ENCODE measurements at places on chromosomes 12 and 14.

- no peak for DNase-seq
These were observed 71.8 kb upstream of the OVCH1 start for GRCh38 chr12:29569132-29569757.

DNA sequence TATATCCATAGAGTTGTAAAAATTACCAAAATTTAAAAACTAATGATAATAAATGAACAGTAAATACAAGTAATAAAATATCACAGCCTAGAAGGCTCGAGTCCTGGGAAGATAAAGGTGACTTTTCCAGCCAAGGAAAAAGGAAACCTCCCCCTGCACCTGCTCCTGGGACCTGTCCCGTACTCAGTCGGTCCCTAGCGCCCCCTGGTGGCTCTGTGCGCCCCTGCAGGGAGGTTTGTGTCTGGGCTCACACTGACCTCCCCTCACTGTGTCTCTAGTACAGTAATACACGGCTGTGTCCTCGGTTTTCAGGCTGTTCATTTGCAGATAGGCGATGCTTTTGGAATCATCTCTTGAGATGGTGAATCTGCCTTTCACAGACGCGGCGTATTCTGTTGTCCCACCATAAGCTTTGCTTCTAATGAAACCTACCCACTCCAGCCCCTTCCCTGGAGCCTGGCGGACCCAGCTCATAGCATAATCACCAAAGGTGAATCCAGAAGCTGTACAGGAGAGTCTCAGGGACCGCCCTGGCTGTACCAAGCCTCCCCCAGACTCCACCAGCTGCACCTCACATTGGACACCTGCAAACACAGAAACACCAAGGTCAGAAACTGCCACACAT, 1030.4 kb downstream of the TMEM121 start:
- DNase-seq: no peak

GRCh38 chr12:16361142-16361783, 13.8 kb downstream of the MGST1 start:
- no peak for DNase-seq

GRCh38 chr12:100565987-100566545, 7.4 kb upstream of the GAS2L3 start:
- no peak for DNase-seq

- no peak for DNase-seq
These were observed 13.0 kb downstream of the ERG28 start for GRCh38 chr14:75647640-75648039.

DNA sequence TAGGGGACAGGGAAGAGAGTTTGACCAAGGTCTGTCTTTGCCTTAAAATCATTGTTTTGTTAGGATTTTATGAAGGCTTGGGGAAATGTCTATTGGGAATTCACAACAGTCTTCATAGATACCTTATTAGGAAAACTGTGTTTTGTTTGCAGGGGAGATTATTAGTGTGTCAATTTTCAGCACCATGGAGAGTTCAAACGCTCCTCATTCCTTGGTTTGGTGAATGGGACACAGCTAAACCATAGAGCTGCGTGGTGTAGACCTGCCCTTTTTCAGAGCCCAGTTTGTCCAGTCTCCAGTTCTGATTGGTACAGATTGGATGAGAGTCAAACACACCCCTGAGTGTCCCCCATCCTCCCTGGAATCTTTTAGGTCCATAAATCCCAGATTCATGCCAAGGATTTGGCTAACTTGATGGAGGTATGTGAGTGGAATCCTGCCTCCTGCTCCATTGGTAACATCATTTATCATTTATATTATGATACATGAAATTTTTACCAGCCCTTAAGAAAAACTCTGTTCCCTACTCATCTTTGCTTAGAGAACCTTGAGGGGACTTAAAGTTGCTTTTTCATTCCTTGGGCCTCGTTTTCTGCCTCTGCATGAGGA, 12.0 kb downstream of the NGDN start:
- DNase-seq: no peak

GRCh38 chr12:77366616-77367015, 301.2 kb upstream of the E2F7 start:
- no peak for DNase-seq

DNA sequence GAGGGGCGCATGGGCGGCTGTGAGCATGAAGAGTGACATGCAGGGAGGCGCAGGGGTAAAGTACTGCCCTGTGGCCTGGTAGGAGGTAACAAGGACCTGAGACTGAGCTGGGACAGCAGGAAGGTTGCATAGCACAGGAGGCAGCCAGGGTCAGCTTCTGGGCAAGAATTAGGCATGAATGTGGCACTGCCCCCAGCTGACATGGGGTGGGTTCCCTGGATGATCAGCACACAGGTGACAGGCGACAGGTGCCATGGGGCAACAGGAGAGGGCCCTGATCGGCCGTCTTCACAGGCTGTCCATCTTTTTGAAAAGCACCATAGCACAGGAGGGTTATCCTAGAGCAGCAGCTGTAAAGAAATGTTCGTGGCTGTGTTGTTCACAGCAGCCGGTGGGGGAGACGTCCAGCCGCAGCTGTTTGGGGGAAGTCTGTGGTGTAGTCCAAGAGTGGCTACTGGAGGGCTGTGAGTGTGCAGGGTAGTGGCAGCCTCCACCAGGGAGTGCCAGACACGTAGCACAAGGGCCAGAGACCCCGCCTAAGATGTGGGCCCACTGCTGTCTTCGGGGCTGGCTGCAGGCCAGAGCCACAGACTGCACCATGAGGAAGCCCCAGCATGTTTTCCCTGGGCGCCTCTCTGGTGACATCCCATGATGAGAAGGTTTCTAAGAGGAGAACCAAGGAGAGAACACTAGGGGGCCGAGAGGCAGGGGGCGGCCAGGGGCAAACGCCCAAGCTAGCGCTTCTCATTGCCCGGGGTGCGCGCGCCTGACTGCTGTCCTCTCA, 8.4 kb downstream of the CLBA1 start:
- peak; percentile 47 for DNase-seq

- DNase-seq: no peak
These were observed 14.6 kb downstream of the CBLN3 start for GRCh38 chr14:24414732-24415420.

DNA sequence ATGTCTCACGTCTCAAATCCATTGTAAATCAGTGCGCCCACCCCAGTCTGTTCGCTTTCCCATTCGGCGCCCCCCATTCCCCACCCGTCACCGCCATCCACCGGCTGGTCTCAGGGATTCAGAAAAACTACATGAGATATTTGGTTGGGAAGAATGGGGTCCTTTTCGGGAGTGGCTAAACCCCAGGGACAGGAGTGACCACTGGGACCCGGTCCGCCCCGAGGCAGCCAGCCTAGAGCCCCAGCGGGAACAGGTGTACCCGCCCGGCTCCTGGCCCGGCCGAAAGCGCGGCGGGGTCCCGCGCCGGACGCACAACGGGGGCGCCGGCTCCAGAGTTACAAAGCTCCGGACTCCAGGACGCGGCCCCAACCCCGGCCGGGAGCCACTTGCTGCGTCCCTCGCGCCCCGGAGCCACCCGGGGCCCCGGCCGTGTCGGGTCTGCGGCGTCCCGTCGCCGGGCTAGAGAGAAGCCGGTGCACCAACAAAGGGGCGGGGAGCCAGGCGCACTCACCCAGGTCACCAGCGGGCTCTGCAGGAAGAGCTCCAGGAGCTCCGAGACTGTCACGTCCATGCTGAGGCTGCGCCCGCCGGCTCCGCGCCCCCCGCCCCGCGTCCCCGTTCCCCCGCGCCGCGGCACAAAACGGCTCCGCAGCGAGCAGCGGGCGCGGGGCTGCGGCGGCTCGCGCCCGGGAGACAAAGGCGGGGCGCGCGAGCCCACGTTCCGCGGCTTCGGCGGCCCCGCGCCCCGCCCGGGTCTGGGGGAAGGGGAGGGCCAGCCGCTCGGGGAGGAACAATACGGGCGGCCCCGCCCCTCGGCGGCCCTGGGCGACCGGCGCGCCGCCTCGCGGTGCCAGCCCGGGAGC, at the start of gene CCDC88C:
Gene CCDC88C (minus strand): TSS at position 701 of the 863 bp plus-strand sequence. CDS start 130 bp downstream, at position 571.
- no peak for DNase-seq

GRCh38 chr12:121326996-121327674, 25.1 kb downstream of the ANAPC5 start:
- no peak for DNase-seq

DNA sequence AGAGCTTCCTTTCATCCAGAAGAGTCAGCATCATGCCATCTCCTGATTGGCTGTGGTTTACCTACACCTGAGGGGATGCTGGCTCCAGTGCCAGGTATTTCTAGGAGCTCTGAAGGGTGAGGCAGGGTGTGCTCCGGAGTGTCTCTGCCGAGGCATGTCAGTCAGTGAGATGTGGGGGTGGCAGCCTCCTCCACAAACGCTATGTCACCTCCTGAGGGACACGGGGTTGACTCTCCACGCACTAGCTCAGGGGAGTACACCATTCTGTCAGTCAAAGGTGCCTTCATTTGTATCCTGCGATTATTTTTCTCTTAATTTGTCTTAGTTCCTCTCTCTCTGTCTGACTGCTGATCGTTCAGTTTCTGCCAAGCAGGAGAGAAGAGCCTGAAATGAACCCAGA, 604.5 kb downstream of the VRK1 start:
- DNase-seq: no peak

DNA sequence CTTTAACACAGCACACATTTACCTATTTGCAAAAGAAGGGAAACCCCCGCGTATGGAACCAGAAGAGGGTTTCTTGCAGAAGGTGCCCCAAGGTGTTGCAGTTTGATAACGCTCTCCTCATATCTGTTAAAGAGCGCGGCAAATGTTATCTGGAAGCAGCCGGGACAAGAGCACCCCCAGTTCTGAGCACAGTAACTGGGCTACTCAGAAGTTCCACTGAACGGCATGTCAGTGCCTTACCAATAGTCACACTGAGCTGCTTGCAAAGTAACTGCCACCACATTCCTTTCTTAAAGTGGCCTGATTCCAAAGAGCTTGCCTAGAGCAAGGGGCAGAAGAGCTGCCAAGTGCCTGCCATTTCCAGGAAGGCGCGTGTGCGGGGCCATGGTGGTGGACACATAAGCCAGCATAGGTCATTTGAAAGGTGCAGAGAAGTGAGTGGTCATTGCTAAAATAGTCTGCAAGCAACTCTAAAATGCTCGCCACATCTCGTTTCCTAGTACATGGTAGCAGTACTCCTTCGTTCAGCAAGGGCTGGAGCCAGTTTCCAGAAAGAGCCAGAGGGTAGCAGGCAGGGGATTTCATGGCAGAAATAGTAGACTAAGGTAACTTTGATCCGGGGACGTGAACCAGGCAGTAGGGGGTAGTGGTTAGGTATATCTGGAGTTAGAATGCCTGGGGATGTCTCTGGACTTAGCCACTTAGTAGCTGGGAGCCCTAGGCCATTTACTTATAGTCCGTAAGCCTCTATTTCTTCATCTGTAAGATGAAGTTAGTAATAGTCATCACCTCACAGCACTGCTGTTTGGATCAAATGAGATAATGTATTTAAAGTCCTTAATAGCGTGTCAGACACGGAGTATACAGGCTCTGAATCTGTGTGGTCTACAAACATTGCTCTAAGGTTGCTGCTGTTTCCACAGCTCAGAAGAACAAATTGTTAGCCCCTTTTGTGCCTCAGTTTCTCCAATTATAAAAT, 37.6 kb downstream of the SPTB start:
- DNase-seq: no peak

DNA sequence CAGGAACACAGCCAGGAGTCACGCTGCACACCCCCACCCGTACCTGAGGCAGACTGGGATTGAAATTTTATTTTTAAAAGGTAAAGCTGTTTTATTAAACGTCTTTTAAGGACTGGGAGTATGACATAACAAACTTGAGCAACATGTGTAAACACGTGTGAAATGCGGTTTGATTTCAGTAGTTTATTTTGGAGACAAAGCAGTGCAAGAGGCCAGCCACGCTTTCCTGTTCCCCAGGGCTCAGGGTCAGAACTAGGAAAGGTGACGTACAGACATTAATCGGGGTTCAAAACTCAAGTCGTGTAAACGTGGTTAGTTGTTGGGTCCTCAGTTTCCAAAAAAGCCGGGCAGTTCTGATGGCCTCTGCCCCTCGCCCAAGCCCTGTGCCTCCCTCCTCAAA, 16.7 kb downstream of the CHGA start:
- DNase-seq: no peak

DNA sequence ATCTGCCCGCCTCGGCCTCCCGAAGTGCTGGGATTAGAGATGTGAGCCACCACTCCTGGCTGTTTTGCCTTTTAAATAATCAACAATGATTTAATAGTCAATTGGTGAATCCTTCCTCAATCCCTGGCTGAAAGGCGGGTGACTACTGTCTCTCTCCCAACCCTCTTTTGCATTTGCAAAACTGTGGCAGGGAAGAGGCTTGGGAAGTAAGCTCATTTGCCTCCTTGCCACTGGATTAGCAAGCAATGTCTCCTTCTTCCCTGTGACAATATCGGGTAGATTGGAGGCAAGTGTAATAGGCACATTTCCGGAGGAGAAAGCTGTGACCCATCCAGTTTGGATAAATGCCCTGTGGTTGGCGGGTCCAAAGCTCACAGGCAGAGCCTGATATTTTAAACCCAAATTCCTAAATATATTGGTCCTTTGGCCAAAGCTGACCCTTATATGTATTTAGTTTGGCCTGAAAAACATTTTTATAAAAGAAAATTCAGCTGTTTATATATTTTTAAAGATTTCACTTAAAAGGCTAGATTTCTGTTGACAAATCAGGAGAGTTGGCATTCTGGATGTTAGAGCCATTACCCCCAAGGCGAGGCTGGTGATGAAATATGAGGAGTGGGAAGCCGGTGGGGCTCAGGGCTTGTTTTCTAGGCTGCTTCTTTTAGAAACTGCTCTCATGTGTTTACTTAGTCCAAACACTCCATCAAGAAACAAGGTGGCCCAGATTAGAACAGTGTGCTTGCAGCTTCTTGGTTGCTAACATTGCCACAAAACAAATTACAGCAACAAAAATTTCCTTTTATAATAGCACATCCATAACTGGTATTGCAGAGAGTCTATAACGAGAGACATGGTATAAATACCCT, 646.9 kb upstream of the TMEM132C start:
- no peak for DNase-seq

DNA sequence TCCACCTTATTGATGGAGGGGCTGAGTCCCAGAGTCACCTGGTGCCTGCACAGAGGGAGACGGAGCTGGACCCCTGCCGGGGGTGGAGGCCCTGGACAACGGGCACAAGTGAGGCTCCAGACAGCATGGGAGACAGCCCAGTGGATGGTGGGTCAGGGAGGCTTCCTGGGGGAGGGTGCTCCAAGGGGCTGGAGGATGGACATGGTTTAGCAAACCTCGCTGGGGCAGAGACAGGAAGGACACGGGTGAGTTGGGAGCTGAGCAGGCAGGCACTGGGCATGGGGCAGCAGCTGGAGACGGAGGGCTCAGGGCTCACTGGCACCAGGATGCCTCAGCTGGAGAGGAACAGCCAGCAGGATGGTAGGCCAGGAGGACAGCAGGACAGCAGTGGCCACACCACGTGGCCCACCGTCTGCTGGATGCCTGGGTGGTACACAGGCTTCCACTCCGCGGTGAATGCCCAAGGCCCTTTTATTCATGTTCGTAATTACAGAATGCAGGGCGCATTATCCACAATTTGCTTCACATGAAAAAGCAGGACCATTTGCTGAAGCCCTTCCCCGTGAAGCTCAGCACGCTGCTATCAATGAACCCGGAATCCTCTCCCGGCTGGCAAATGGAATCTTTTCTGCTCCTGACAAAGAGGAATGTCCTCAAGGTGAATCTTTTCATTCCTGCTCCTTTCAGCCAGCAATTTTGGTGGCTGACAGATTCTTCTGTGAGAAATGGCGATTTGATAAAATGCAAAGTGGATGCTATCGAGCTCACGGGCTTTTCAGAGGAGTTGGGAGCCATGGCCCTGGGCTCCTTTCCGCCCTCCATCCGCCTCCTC, 138.1 kb upstream of the C14orf180 start:
- DNase-seq: no peak

GRCh38 chr12:64088431-64089349, 133.4 kb downstream of the KICS2 start:
- peak; percentile 82 for DNase-seq

- DNase-seq: no peak
These were observed 597 bp upstream of the DYNC1H1 start for GRCh38 chr14:101963656-101964296.
